NCI-H748 treated with DMSO at 0.1 percent for 48 hours (cell line): ENCODE measurements at places on chromosomes 16 and 17.

GRCh38 chr16:84378567-84378966, 10.2 kb downstream of the ATP2C2 start:
- DNase-seq: no peak

- no peak for DNase-seq
Observed at GRCh38 chr17:63294776-63295175, 151.3 kb downstream of the CYB561 start.

DNA sequence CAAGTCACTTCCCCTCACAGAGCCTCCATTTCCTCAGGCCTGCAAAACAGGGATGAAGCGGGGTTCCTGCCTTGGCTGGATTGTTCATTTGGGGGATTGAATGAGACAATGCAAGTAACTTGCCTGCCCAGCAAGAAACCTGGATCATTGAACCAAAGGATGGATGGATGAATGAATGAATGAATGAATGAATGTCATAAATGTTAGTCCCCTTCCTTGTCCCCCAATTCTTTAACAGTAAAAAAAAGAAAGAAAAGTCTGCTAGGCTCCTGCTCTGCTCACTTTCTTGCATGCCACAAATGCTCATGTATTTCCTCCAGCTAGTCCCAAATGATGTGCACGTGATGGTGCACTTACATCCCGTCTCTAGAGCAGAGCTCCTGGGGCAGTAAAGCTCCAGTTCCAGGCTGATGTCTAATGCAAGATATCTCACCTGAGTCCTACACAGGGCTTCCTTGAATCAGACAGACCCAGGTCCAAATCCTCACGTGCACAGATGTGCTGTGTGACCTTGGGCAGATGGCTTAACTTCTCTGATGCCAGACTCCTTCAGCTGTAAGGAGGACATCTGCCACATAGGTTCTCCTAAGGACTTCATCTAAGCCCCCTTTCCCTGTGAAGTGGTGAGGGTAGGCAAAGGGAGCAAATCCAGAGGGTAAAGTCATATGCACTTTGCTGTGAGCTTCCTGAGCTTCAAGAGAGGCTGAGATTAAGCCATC, 45.5 kb downstream of the C16orf82 start:
- no peak for DNase-seq

- DNase-seq: no peak
Observed at GRCh38 chr17:40472733-40473452, 28.5 kb downstream of the TNS4 start.

DNA sequence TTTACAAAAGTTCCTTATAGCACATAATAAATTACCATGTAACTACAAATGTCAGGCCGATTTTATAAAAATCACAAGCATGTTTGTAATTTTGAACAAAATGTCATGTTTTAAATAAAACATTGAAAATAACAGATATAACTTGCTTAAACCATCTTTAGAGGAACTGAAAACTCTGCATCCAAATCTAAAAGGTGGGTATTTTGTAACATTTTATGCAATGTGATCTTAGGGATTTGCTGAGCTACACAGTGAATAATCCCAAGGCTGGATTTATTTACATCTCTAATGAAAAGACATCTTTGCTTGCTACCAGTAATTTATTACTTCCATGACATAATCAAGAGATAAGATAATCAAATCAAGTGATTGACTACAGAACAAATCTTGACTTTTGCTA, 47.5 kb downstream of the N4BP1 start:
- no peak for DNase-seq

- DNase-seq: peak; percentile 58
Observed at GRCh38 chr17:21678393-21679081, 13.8 kb upstream of the KCNJ18 start.

GRCh38 chr17:58960068-58960467, 146.6 kb downstream of the TRIM37 start:
- DNase-seq: peak; percentile 38

DNA sequence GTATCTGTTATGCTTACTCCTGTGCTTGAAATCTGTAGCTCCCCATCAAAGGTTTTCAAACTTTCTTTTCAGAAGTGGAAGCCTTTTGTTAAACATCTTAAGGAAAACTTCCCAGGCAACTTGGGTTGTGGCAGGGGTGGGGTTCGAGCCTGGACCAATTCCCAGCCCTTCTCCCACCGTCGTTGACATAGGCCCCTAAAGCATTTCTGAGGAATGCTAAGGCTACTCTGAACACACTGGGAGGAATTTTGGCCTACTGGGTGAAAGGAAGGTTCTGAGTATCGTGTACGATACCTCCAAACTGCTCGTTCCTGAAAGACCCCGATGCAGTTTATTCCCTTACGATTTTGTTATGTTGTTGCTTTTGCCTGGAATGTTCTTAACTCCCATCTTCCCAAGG, 56.1 kb upstream of the PMFBP1 start:
- no peak for DNase-seq

GRCh38 chr16:15736529-15736928, 86.5 kb downstream of the NDE1 start:
- no peak for DNase-seq

GRCh38 chr17:56186222-56186786, 33.0 kb downstream of the ANKFN1 start:
- DNase-seq: no peak
